H1 (cell line): ENCODE measurements at places on chromosomes 4 and X.
A peak's percentile ranks its signal among the peaks of the same experiment; 100 is the strongest.

DNA sequence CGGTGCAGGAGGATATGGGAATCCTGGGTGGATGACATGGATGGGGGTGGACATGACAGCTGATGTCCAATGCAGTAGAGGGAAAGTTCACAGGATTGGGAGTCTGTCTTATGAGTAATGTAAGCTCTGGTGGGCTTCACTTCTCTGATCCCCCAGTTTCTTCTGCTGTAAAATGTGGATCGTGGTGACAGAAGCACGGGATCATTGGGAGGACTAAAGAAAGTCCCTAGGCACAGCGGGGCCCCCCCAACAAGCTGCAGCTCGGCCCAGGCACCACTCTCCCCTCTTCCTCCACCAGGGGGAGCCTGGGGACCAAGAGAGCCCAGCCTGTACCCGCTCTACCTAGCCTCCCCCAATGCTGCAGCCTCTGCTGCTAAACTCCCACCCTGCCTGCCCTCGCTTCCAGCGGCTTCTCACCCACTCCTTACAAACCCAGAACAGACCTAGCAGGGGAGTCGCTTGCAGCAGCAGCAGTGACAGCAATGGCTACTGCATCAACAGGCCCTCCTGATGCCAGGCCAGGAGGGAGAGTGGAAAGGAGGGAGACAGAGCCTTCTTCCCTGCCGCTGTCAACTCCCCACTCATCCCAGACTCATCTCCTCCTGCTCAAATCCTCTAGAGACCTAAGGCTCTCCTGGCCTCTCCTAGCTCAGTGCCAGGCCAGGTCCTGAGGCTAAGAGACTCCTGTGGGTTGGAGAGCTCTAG lies 36.1 kb upstream of the IQSEC2 start:
- peak; percentile 82 for DNase-seq

GRCh38 chrX:100717363-100717762 lies 14.6 kb downstream of the SYTL4 start:
- DNase-seq = no peak

- no peak for DNase-seq
Observed at GRCh38 chrX:129781134-129781672, 1.5 kb downstream of the SASH3 start.

DNA sequence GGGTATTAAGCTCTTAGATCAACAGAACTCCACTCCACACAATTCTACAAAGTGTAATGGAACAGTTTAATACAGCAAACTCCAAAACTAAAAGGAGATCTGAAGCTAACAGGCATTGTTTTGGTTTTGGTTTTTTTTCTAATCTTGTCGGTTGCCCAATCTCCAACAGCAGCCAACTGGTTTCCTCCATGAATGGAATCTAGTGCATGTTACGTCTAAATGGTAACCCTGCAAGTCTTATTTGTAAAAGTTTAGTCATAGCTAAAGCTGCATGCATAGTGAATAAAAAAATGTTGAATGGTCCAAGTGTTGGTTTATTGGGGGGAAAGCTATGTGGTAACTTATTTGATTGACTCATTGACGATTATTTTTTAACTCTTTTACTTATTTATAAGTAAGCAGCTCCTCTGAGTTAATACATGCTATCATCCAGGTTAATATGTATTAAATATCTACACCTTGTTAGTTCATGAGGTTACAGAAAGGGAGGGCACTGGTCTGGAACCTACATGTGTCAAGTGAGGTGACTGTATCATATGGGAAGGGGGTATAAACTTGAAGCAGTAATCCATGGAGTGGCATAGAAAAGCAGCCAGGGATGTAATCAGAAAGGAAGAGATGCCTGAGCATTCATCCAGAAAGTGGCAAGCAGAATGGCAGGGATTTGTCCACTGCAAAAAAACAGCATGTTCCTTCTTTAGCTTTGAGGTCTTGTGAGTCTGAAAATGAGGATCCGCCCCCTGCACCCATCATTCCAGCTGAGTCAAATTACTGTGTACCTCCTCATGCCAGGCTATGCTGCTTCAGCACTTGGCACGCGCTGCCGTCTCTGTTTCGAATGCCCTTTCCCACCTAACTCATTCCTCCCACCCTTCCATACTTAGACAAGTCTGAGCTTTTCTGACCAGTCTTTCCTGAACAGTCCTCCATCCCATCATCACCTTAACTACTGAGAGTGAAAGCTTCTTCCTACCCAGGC lies 81.7 kb downstream of the PDGFC start:
- DNase-seq = no peak

DNA sequence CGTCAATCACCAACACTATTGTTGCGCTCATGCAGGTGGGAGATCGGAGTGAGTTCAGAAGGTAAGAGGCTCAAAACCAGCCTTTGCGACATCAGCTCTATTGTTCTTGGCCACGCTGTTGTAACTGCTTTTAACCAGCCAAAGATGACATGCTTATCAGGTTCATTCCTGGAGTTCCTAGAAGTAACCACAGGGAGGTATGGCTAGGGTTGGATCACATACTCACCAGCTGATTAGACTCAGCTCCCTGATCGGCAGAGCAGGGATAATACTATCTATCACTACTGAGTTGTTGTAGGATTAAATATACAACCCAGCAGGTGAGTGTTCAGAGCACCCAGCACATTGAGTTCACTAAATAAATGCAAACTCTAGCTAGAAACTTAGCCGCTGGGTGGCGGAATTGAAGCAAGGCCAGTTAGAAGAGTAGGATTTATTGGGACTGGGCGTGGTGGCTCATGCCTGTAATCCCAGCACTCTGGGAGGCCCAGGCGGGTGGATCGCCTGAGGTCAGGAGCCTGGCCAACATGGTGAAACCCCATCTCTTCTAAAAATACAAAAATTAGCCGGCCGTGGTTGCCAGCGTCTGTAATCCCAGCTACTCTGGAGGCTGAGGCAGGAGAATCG lies 12.4 kb downstream of the SLC34A2 start:
- DNase-seq = no peak

GRCh38 chr4:183941964-183942363 lies 36.9 kb downstream of the STOX2 start:
- DNase-seq = no peak

- no peak for DNase-seq
Observed at GRCh38 chr4:6984612-6985425, 58.4 kb upstream of the TADA2B start.

DNA sequence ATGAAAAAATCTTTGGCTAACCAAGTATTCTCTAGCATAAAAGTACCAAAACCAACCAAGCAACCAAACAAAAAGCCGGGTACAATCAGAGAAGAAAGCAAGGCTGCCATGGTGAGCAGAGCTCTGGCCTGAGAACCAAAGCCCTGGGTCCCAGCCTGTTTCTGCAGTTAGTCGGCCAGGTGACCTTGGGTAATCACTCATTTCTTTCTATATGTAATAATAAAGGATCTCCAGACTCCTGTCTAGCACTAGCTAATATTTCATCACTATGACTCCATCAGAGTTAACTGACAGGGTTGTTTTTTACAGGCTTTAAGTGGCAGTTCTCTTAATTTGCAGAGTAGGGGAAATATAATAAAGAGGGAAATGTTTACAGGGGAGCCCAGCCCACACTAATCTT lies 34.0 kb upstream of the RASGEF1B start:
- DNase-seq = no peak

- DNase-seq = no peak
Observed at GRCh38 chrX:84415140-84415539, 87.1 kb downstream of the HDX start.

DNA sequence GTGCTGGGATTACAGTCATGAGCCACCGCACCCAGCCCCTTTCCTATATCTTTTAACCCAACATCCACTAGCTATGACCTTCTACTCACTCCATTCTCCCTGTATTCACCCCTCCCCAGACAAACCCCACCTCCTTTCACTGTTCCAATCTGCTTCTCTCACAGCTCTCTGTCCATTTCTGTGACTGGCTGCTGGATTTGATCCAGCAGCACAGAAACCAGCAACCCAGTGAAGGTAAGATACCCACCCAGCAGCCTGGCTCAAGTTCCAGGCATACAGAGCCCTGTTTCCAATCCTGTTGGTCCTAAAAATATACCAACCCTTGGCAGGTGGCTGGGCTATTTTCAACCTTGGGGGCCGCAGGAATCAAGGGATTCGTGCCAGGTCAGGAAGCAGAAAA lies 56.9 kb upstream of the SMIM10 start:
- DNase-seq = no peak

DNA sequence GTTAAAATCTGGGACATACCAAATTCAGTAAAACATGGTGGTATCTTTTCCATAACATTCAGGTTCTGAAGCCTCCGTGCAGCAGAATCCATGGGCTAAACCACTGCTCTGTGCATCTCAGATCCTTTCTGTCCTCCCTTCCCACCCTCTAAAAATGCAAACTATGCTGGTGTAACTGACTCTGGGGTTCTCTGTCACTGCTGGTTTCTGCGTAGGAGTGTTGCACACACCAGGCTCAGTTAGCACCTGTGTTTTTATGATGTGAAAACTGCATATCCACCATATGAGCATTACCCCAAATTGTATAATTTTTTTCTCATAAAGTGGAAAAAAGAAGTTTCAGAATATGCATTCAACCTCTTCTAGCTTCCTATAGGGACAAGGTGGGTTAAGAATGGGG lies 22.4 kb upstream of the IL21 start:
- no peak for DNase-seq

GRCh38 chr4:109979920-109980717 lies 67.4 kb downstream of the EGF start:
- DNase-seq = no peak
